Activated CD4-positive, CD25-positive, alpha-beta regulatory T cell (primary cell): ENCODE measurements at places on chromosomes 1 and 21.

GRCh38 chr1:171646249-171646560, 6.3 kb downstream of the MYOC start:
- no peak for DNase-seq

DNA sequence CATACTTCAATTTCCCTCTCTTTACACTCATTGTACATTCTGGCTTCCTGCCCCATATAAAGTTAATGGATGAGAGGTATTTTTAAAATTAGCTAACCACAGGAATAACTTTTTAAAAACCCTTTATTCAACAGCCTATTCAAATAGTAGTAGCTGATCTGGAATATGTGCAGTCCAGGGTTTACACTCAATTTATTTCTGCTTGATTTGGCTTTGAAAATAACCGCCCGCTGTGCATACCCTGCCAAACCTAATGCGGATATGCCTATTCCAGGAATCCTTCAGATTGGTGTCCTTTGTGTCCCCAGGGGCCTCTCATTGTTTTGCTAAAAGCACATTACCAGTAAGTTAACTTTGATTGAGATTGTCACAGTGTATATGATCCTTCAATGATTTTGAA, 1686.2 kb downstream of the PLA2G4A start:
- DNase-seq: no peak

GRCh38 chr1:209787551-209787950, 3.2 kb upstream of the C1orf74 start:
- DNase-seq: no peak

DNA sequence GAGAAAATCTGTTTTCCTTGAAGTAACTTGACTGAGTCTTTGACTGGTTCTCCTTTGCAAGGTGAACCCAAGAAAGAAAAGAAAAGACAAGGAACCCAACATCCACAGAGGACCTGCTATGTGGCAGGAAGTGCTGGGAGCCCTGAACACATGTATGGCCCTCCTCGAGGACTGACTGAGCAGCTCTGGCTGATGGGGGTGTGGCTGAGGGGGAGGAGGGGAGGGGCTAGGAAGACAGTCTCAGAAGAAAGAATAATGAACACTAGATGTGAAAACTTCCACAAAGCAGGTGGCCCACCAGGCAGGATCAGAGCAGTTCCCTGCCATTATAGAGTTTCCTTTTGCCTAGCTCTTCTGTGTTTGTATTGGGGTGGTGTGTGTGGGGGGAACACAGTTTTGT, 26.1 kb downstream of the NENF start:
- DNase-seq: no peak

- no peak for DNase-seq
Observed at GRCh38 chr21:31752967-31753366, 21.0 kb upstream of the SCAF4 start.

- DNase-seq: no peak
Observed at GRCh38 chr1:35222322-35223083, 29.6 kb upstream of the SFPQ start.

GRCh38 chr1:28265577-28265976, 6.3 kb downstream of the SESN2 start:
- no peak for DNase-seq

- no peak for DNase-seq
Observed at GRCh38 chr1:203189951-203190352, 3.4 kb upstream of the CHI3L1 start.

GRCh38 chr21:28632755-28633408, 359.8 kb downstream of the LTN1 start:
- DNase-seq: no peak

DNA sequence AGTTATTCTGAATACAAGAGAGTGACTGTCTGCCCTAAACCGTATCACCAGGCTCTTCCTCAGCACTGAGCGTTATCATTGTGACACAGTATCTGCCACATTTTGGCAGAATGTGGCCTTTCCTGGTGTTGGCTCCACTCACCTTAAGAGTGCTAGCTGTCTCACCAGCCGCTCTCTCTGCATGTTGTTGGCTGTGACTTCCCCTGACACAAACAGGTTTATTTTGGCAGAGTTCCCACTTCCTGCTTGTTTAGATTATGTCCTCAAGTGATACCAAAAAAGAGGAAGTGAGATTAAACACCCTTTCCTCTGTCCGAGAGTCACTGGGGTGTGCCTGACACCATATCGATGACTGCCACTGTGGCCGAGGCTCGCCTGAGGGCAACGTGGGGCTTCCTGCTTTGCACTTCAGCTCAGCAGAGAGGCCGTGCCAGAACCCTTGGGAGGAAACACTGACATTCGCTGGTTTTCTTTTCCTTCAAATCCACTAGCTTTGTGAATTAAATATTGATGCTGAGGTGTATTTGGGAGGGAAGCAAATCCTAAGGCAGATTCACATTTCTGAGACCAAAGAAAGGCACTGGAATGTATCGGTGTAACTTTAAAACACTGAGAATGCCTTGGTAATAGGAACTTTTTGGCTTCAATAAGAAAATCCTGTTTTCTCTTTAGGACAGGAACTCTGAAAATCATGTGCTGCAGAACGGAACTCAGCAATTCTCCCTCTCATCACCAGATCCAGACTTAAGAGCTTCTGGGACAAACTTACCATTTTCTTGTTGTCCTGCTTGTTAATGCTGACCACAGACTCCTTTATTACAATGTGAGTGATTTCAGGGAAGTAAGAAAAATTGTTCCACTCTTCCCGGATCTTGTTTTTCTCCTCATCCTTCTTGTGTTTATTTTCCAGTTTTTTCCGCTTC, 102.1 kb downstream of the JAK1 start:
- no peak for DNase-seq

DNA sequence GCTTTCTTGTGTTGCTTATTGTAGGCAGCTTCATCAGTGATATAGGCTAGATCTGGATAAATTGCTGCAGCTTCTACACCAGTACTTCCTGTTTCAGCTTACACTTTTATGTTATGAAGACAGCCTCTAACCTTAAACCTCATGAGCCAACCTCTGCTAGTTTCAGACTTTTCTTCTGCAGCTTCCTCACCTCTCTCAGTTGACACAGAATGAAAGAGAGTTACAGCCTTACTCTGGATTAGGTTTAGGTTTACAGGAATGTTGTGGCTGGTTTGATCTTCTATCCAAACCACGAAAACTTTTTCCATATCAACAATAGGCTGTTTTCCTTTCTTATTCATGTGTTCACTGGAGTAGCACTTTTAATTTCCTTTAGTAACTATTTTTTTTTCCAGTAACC, 76.9 kb upstream of the RNPC3 start:
- no peak for DNase-seq

- DNase-seq: no peak
Observed at GRCh38 chr1:147719029-147719698, 41.2 kb downstream of the GJA5 start.

DNA sequence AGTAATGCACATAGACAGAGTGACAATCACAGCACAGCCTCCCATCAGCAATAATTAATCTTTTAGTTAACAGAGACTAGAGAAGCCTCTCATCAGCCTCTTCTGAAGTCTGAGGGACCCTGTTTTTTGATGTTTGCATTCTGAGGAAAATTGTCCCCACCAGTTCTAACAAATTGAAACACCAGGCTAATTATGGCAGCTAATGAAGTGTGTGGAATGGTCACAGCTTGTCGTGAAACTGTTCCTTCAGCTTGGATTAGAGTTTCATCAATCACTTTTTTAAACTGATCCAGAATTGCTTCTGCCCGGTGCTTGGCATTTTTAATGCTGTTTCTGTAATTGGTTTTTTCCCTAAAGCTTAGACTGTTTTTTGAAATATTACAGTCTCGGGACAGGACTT, 208.0 kb downstream of the SPATA17 start:
- no peak for DNase-seq

DNA sequence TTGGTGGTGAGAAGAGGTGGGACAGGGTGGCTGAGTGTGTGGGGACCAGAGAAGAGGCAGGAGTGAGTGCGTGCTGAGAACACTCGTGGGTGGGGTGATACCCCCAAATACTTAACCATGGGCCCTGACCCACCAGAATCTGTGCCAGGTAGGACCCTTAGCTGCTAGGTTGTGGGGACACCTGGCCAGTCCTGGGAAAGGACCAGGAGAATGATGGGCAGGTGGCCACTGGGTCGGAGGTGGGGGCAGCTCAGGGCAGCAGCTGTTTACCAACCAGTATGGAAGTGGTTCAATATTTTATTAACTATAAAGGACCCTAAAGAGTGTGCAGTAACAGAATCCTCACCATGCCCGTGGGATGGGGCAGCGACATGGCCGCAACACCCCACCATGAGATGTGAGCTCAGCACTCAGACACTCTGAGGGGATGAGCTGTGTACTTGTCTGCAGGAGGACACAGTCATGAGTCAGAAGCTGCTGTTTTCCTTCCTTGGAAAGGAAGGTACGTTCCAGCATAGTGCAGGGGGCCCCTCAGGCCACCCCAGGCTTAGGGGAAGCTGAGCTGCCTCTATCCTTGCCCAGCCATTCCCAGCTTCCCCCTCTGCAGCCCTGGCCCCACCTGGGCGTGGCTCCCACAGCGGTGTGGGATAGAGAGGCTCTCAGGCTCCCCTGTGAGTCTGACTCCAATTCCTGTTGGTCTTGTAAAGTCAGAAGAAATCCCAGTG, 25.4 kb downstream of the TEX35 start:
- no peak for DNase-seq

- DNase-seq: no peak
Observed at GRCh38 chr1:167249702-167250101, 29.0 kb downstream of the POU2F1 start.

GRCh38 chr21:39065917-39066316, 117.3 kb downstream of the PSMG1 start:
- no peak for DNase-seq

- DNase-seq: no peak
Observed at GRCh38 chr21:25862596-25862995, 127.8 kb downstream of the GABPA start.

GRCh38 chr1:170580636-170581440, 48.9 kb downstream of the GORAB start:
- no peak for DNase-seq

- no peak for DNase-seq
Observed at GRCh38 chr1:208100906-208101305, 143.3 kb downstream of the PLXNA2 start.

DNA sequence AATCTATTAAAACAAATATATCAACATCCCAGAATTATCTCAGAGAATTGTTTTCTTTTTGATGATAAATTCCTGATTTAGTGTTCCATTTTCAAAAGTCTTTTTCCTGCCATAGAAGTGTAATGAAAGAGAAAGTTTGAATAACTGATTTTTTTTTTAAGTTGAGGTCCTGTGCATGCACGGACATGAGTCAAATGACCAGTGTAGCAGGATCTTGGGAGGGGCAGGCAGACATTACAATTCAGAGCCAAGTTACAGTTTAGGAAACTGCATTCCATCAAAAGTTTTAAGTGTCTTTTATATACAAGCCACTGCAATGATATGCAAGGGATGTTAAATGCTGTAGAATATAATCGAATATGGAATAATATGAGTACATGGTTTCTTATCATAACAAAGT, 227.5 kb downstream of the HMCN1 start:
- DNase-seq: no peak

DNA sequence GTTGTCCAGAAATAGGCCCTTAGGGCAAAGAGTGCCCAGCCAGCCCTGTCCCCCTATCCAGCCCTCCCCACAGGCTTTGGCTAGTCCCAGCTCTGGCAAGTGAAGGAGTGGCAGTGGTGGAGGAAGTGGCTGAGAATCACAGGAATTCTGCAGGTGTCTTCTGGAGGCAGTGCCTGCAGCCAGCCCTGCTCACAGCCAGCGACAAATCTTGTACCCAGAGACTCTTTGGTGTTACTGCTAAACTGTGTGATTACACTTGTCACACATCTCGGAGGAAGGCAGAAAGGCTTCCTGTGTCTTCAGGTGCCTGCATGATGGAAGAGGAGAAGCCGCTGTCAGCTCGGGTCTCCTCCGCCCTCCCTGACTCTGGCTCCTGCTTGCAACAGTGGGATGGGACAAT, 71.6 kb upstream of the GRIK3 start:
- DNase-seq: no peak

DNA sequence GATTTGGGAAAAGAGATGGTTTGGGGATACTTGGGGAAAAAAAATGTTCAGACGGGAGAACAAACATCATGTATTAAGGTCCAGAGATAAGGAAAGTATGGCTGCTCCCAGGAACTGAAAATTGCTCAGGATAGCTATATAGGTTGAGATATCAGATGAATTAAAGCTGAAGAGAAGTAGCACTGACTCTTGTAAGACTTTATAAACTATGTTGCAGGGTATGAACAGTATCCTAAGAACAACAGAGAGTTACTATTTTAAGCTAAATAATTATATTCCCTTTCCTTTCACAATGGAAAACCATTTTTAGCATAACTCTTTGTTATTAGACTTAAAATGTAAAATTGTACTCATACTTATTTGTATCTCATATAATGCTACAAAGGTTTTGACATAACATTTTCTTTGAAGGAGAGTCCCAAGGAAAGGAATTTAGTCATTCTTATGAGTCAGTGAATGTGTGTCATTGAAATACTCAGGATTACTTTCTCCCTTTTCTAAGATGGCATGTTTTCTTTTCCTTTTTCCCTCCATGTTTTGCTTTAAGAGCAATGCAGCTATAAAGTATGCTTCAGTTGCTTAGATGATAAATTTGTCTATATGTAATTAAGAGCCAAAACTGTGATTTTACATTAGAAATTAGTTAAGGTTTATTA, 139.4 kb upstream of the KIAA1614 start:
- no peak for DNase-seq

- DNase-seq: no peak
Observed at GRCh38 chr1:157955857-157956256, 37.6 kb upstream of the KIRREL1 start.

- DNase-seq: no peak
Observed at GRCh38 chr21:33434770-33435360, 31.7 kb downstream of the IFNGR2 start.

GRCh38 chr1:33270379-33270778, 14.1 kb downstream of the ZNF362 start:
- DNase-seq: no peak

- no peak for DNase-seq
Observed at GRCh38 chr1:167765496-167765895, 43.7 kb downstream of the MPZL1 start.

DNA sequence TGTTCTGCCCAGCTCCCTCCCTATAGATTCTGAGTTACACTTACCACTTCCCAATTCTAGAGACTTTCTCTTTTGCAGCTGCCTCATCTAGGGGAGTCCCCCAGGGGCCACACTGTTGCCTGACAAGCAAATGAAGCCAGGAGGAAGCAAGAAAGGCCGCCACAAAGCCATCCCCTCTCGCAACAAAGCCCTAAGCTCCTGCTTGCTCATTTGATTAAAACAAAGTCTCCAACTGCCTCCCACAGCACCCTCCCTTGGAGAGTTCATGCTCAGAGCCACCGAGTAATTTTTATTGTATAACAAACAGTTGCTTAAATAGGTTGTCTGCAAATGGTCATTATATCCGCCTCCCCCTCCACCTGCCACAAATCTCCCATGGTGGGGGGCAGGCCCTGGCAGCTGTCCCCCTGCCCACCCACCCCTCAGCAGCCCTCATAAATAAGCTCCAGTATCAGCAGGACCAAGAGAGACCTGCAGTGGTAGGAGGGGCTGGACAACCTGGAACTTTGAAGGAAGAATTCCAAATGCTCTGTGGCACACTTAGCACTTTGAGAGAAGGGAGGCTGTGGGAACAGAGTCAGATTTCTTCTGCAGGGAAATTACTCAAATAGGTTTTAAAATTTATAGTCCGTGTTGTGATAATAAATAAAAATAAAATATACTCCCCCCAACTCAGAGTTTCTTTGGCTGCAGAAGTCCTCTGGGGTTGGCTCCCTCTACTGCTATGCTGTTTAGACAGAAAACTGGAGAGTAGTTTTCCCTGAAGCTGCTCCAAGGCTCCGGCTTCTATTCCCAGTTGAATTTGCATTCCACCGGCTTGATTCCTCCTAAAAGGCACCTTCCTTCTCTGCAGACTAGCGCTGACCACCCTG, 237.5 kb downstream of the TTLL7 start:
- DNase-seq: no peak

- no peak for DNase-seq
Observed at GRCh38 chr1:161885003-161885402, 118.9 kb downstream of the ATF6 start.
